ENCODE measurements at places on chromosomes 6 and 20. TPM values are rescaled to one million over a fixed set of nuclear protein-coding genes. Genes with fewer than 3 reads are reported as not detected.

- DNase-seq: no peak
Observed at GRCh38 chr6:151494936-151495320, 1.1 kb downstream of the CCDC170 start.

GRCh38 chr6:84350397-84350796 lies 123.0 kb upstream of the CEP162 start:
- DNase-seq: no peak

GRCh38 chr6:2979819-2980464 lies 8.6 kb upstream of the SERPINB6 start:
- no peak for DNase-seq

- DNase-seq: no peak
Observed at GRCh38 chr20:63499338-63499969, 571 bp upstream of the EEF1A2 start.

DNA sequence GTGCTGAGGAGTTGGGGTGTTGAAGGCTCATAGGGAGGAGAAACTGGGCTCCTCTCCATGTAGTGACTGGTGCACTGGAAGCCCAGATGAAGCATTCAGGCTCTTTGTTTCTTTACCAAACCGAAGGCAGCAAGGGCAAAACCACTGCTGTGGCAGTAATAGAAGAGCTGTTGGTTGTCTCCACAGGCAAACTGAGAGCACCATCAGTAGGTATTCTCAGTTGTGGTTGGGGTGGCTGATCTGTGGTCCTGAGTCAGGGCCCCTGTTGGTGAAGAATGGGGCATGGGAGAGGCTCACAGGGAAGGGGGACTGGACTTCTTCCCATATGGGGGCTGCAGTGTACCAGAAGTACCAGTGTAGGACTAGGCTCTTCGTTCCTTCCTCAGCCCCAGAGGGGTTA lies 460.2 kb upstream of the IMPG1 start:
- DNase-seq: no peak

DNA sequence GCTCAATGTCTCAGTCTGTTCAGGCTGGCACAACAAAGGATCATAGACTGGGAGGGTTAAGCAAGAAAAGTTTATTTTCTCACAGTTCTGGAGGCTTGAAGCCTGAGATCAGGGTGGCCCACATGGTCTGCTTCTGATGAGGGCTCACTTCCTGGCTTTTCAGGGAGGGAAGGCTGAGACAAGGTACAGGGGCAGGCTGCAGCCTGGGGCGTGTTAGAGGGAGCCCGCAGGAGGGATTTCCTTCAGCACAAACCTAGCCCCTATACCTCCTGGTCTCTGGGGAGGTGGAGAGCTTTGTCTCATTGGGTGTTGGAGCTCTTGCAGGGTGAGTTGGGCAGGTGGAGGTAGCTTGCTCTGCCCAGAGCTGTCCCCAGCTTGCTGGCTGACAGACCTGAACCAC lies 81.1 kb upstream of the GPR6 start:
- no peak for DNase-seq

GRCh38 chr6:146870760-146871159 lies 272.0 kb downstream of the ADGB start:
- no peak for DNase-seq

DNA sequence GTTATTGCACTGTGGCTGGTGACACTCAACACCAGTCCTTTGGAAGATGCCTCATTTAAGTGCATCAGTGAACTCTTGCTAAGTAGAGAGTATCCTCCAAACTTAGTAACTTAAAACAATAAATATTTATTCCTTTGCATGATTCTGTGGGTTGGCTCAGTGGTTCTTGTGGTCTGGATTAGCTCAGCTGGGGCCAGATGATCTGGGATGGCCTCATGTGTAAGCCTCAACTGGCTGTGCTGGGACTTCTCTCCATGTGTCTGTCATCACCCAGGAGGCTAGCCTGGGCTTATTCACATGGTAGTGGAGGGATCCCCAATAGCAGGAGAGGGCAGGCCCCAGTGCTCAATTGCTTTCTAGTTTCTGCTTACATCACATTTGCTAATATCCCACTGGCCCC lies 8.3 kb downstream of the LRRN4 start:
- no peak for DNase-seq

- DNase-seq: no peak
Observed at GRCh38 chr20:61704661-61705060, 361.0 kb downstream of the TAF4 start.

- DNase-seq: no peak
Observed at GRCh38 chr20:23340524-23340923, 10.1 kb upstream of the NXT1 start.

DNA sequence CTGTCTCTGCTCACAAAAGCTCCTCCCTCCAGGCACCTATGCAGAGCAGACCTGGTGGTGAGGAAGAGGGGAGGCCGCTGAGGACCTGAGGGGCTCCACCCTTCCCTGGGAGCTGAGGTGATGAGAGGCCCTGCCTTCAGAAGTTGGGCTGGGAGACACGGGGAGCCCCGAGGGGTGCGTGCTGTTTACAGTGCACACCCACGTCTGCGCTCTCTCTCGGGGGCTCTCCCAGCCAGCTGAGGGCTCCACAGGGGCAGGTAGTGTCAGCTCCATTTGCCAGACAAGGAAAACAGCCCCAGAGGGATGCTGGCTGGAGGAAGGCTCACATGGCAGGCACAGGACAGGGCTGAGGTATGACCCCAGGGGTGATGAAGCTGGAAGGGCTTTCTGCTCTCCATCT lies 13.5 kb upstream of the NOL4L start:
- no peak for DNase-seq

- no peak for DNase-seq
Observed at GRCh38 chr6:191487-192312, 100.6 kb upstream of the DUSP22 start.

- DNase-seq: no peak
Observed at GRCh38 chr6:164753517-164753916, 555.9 kb downstream of the C6orf118 start.

- DNase-seq: no peak
Observed at GRCh38 chr20:22986601-22987000, 48.5 kb upstream of the SSTR4 start.

DNA sequence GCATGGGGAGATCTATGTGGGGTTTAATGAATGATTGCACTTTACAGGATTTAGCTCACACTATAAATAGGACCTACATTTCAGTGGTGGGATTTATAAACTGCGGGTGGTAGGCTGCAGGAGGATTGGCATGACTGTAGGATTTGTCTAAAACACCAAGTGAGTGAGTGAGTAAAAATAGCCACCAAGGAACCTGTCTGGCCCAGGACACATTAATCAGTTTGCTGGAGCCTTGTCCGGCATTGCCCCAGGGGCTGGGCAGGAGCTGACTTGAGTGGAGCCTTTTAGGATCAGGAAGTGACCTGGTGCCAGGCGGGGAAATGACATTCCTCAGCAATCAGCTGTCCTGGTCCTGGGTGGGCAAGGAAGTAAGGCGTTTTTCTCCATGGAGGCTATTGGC lies 278.7 kb upstream of the PRND start:
- no peak for DNase-seq

GRCh38 chr6:15952231-15953151 lies 176.4 kb upstream of the MYLIP start:
- no peak for DNase-seq

DNA sequence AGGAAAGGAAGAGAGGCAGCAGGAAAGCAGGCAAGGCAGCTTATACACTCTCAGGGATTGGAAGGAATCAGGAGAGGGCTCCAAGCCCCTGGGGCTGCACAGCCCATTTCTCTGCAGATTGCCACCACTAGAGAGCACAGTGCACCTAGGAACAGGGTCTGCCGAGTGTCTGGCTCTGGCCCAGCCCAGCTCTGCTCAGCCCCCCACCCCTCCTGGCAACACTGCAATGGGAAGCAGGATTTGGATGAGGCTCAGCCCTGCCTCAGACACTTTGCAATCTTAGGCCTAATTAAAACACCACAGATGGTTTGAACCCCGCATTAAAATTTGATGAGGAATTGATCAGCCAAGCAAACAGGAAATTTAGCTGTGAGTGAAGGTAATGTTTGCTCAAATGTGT lies 252.7 kb downstream of the DHX35 start:
- no peak for DNase-seq

GRCh38 chr6:32529697-32530430 lies at the start of gene HLA-DRB5:
HLA-DRB5 (minus strand) TSS chr6:32530287; CDS start chr6:32530224, 63 bp downstream.
- DNase-seq: no peak

GRCh38 chr6:21928827-21929226 lies 335.3 kb downstream of the SOX4 start:
- DNase-seq: no peak

GRCh38 chr6:139430899-139431601 lies 56.6 kb upstream of the CITED2 start:
- no peak for DNase-seq

- no peak for DNase-seq
Observed at GRCh38 chr6:56637640-56638039, 5.0 kb downstream of the DST start.

DNA sequence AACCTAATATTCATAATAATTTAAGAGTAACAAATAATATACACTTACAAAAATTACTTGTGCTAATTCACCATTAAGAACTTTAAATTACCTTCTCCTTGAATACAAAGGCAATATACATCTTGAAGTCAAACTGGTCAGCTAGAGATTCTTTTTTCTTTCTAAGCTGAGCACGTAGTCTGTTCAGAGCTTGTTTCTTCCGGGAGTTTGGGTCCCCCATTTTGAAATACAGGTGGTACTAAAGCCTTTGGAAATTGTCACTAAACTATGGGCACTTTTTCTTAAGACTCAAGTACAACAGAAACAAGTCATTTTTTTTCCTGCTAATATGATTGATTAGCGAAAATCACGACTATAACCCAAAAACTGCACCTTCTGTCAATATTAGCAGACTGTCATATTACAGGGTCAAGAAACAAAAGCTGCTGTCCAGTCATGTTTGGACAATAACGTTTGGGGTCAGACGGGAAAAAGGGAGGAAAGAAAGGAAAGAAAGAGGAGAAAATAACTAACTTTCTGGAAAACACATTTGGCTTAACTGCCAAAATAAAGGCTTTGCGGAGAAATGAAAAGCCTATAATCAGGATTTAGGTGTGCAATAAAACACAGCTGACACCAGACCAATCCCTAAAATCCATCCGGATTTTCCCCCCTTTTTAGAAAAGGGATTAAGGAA lies 367 bp downstream of the C6orf62 start:
- no peak for DNase-seq

GRCh38 chr6:106613590-106613989 lies 15.7 kb downstream of the RTN4IP1 start:
- DNase-seq: no peak

- no peak for DNase-seq
Observed at GRCh38 chr20:23244156-23244915, 106.3 kb upstream of the NXT1 start.

GRCh38 chr6:38804358-38804757 lies 89.2 kb downstream of the DNAH8 start:
- no peak for DNase-seq

DNA sequence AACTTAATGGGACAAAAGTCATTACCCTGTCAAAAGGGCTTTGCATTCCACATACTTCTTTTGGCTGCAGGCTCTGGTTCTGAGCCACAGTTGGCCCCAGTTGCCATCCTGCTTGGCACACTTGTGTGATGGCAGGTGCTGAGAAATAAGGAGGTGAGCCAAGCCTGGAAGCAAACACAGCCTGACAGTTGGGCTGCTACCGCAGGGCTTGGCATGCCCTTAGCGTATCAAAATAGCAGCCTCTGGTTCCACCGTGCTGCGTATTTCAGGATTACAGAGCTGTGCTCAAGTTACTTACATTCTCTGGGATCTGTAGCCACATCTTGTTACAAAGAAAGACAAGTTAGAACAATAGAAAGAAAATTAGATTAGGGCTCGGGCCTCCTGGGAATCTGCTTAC lies 11.1 kb downstream of the MTHFD1L start:
- DNase-seq: no peak

- DNase-seq: no peak
Observed at GRCh38 chr20:31605902-31606803, 1.1 kb downstream of the ID1 start.

GRCh38 chr20:19074828-19075516 lies 137.5 kb upstream of the SLC24A3 start:
- peak; percentile 91 for DNase-seq

DNA sequence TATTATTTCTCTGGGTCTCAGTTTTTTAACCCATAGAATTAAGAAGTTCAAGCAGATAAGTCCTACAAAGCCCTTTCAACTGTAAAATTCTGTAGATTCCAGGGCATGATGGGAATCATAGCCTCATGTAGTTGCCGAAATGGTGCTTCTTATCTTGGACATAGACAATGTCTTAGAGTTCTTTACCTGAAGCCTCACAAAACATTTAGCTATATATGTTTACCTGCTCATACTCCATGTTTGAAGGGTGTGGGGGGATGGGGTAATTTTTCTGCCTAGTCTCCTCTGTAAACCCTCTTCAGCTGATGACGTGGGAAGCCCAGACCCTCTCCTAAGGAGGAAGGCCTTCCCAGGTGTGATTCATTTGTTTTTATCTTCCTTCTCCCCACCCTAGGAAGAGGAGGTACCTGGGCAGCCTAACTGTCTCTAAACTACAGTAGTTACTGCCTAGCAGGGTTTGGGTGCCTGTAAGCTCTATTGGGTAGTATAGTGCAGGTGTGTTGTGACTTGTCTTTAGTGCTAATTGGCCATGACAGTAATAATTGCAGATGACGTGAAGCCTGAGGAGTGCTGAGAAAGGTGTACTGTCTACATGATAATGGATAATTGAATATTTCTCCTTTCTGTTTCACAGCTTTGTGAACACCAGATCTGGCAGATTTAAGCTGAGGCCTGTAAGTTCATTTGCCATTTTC lies 230.8 kb downstream of the TFAP2B start:
- DNase-seq: no peak

GRCh38 chr6:157152556-157152955 lies 170.8 kb downstream of the TMEM242 start:
- DNase-seq: no peak

DNA sequence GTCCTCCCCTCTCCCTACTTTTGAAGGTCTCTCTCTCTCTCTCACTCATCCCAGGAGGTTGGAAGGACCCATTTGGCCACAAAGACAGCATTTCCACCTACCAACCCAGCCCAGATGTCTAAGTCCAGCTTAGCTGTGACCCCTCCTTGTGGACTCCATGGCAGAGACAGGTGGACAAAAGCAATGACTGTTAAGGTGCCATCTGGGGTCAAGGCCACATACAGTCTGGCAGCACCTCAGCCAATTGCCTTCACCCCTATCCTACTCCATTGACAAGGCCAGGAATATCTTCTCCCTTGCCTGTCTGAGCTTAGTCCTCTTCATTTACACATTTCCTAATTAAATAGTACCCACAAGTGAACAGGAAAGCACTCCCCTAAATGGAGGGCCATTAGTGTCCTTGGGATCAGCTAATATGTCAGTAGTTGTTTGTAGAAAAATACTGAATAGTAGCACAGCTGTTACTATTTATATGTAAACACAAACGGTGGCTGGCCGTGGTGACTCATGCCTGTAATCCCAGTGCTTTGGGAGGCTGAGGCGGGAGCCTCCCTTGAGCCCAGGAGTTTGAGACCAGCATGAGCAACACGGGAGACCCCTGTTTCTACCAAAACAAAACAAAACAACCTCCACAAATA lies 28.8 kb downstream of the GCM1 start:
- DNase-seq: no peak

SLC52A3 gene
- total RNA-seq: 2.8 TPM

DNAH8 gene
- 0.03 TPM for total RNA-seq

MOG gene
- total RNA-seq: 2.0 TPM

SAMD3 gene
- total RNA-seq: 0.22 TPM

CDH4 gene
- total RNA-seq: not detected

NFATC2 gene
- 4.3 TPM for total RNA-seq

MYT1 gene
- total RNA-seq: not detected

WFDC11 gene
- not detected for total RNA-seq

RUNX2 gene
- total RNA-seq: 3.1 TPM

OPN5 gene
- not detected for total RNA-seq

NKX2-2 gene
- total RNA-seq: 0.11 TPM

MYBL2 gene
- 0.13 TPM for total RNA-seq

All from cardiac septum (tissue), 1 donor.